Right atrium auricular region (tissue), 2 donors: ENCODE measurements at places on chromosomes 16 and 17. TPM values are rescaled to one million over a fixed set of nuclear protein-coding genes. Genes with fewer than 3 reads are reported as not detected.

DNA sequence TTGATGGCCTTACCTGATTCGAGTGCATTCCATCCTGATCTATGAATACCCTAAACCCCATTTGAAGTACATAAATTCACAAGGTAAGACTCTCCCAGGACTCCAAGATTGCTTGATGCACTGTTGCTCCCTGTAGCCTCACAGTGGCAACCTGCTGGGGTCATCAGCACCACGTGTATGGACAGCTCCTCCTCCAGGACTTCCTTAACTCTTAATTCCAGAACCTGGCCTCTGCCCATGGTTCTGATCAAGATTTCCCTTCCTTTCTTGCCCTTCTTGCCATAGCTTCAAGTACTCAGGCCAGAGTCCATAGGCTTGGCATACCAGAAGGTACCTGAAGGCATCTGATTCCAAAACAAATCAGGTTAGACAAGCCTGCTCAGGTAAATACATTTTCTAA is 34.0 kb upstream of the NLK start:
- no peak for DNase-seq

DNA sequence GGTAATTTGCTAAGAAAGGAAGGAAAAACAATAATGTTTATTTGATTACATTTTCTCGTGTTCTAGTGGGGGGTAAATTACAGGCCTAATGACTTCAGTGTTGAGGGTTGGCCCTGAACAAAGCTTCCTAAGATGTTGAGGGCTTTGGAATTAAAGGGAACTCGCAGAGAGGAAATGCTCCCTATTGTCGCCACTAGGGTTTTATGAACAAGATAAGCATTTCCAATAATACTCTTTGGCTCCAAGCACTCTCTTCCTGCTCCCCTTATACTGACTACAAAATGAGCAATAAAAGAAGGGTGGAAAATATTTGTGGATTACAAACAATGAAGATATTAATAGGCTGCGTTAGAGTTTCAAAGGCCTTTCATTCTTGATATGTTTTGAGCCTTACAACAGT is 363.6 kb downstream of the HS3ST3B1 start:
- no peak for DNase-seq

DNA sequence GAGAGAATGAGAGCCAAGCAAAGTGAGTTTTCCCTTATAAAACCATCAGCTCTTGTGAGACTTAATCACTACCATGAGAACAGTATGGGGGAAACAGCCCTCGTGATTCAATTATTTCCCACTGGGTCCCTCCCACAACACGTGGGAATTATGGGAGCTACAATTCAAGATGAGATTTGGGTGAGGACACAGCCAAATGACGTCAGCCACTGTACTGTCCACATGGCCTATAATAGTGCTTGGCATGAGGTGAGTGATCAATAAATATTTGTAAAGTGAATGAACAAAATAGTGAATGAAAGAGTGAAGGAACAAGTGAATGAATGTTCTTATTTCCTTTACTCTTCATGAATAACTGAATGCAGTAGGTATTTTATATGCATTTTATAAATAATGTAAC is 199.1 kb upstream of the GOT2 start:
- DNase-seq, result no peak

Gene C16orf92
- not detected for total RNA-seq

Gene FOXC2
- 2.9 TPM for total RNA-seq

Gene TMEM256
- total RNA-seq, result 43.4 TPM
